ENCODE measurements at places on chromosomes 4 and X.

DNA sequence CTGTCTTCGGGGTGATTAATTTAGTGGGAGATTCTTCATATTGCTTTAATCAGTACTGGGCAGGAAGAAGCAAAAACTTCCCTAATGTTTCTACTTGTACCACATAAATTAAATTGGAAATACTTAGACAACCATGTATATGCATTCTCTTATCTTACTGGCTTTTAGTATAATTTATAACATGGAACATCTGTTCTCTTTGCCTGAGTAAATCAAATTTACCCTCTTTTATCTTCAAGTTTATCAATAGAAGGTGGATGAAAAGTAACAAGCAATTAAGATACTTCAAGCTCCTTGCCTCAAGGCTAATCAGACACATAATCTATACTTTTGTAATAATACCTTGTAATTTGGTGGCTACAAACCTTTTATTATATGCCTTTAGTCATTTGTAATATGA, 274.4 kb upstream of the ARX start:
- DNase-seq = no peak

DNA sequence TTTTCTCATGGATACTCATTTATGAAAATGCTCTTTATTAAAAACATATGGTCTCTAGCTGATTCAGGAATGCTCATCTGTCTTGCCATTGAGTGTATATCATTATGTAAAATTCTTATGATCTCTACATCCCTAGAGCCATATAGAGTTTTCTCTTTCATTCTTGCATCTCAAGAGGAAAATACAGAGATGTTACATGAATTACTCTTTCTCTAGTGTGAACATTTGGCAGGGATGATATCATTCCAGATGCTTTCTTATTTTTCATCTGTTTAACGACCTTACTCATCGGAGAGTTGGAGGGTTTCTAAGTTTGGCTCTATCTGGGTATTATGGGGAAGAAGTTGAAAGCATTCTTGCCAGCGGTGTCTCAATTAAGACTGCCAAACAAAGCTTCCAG, 202.9 kb upstream of the SLC7A11 start:
- DNase-seq = no peak

GRCh38 chr4:92520563-92520962, 216.8 kb downstream of the GRID2 start:
- DNase-seq = no peak

DNA sequence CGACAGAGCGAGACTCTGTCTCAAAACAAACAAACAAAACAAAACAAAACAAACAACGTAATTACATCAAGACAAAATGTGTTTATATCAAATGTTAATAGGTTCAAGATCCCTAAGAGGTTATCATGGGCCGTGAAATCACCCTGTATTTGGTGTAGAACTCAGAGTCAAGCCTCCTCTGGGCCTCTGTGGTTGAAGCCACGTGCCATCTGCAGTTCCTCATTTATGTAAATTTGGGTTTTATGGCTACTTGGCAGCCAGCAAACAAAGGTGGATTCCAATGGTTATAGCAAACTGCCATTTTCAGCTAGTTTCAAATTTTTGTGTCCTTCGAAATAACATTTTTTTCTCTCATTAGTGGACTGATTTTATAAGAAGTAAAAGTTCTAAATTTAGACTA, 16.4 kb downstream of the NSDHL start:
- no peak for DNase-seq

DNA sequence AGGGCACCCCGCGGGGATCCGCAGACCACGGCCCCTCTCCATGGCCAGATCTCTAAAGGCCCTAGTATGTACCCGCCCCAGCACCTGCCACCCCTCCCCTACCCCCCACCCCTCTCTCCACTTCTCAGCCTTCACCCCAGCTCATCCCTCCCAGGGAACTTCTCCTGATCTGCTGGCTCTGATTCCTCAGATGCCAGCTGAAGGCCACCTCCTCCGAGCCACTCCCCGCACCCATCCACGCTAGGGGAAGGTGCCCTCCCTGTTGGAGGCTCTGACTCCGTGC, 11.9 kb downstream of the PSAPL1 start:
- no peak for DNase-seq

GRCh38 chr4:142383800-142384470, 462.2 kb downstream of the INPP4B start:
- no peak for DNase-seq

DNA sequence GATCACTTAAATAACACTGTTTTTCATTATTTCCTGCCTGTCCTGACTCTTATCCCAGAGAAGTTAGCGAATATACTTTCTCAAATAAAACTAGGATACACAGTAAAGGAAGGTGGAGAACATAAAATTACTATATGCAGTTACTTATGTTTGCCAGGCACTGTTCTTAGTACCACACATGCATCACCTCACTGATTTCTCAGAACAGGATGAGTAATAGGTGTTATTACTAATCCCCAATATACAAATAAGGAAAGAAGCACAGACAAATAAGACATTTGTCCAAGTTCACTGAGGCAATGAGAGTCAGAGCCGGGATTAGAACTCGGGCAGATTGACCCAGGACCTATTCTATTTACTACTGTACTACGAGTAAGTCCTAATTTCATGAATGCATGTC, 91.7 kb downstream of the CORIN start:
- no peak for DNase-seq

- no peak for DNase-seq
Observed at GRCh38 chr4:15420642-15421041, 7.2 kb upstream of the C1QTNF7 start.
